Activated CD8-positive, alpha-beta memory T cell treated with anti-CD3 and anti-CD28 coated beads for 1 hour (primary cell): ENCODE measurements at places on chromosomes 6 and 20.

GRCh38 chr6:25874118-25874517 is at the start of gene SLC17A3:
TSS of gene SLC17A3 (minus strand) at chr6:25874243. CDS start at chr6:25868387, 5,856 bp downstream.
- no peak for DNase-seq

- DNase-seq: no peak
These were observed 325.3 kb downstream of the GJA1 start for GRCh38 chr6:121760745-121761144.

DNA sequence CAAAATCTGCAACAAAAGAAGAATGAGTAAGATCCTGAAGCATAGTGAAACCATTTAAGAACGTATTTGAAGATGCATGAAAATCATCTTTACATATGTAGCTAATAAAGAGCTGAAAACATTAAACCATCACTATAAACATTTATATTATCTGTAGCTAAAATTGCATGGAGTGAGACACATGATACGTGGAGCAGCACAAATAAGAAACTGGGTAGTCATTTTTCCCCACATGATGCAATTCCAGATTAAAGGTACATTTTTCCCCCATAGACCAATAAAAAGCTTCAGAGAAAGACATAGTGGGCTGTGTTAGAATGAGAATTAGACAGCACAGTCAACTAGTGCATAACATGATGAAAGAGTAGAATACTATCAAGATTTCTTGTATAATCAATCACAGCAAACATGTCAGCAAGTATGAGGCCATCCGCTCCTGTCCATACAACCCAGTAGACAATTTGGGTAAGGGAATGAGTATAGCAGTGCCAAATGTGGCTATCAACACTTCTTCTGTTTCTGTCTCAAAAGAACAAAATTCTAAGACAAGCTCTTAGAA is 67.0 kb downstream of the RSPO3 start:
- no peak for DNase-seq

DNA sequence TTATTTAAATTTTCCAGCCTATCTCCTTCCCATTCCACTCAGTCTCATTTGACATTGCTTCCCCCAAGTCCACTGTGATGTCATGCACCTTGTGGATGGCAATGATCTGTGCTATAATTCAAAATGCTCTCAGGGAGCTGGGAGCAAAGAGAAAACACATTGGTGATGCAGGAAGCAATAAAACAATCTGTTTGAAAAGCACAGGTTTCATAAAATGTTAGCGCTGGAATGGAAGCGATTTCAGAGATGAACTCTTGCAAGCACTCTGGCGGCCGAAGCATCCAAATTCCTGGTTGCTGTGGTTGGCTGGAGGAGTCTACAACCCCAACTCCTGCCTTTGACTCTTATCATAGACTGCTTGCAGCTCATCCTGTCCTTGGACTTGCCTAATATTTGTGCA is 167.0 kb downstream of the GMPR start:
- DNase-seq: no peak

- no peak for DNase-seq
These were observed 8.5 kb upstream of the RAET1E start for GRCh38 chr6:149906405-149906804.

GRCh38 chr6:28673787-28674671 is 148.3 kb downstream of the GPX5 start:
- no peak for DNase-seq

DNA sequence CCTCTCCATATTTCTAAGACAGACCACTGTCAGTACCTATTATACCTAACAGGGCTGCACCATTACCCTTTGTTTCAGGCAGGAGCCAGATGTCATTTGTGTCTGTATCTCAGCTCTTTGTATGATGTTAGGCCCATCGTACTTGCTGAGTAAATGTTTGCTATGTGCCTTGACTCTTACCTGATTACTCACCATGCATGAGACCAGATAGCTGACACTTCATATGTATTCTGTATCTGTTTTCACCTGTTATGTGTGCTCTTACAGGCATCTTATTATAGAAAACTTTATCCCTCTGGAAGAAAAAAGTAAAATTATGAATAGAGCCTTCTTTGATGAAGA is 31.7 kb upstream of the ASXL1 start:
- no peak for DNase-seq

GRCh38 chr6:68958327-68958726 is 323.2 kb downstream of the ADGRB3 start:
- DNase-seq: no peak

DNA sequence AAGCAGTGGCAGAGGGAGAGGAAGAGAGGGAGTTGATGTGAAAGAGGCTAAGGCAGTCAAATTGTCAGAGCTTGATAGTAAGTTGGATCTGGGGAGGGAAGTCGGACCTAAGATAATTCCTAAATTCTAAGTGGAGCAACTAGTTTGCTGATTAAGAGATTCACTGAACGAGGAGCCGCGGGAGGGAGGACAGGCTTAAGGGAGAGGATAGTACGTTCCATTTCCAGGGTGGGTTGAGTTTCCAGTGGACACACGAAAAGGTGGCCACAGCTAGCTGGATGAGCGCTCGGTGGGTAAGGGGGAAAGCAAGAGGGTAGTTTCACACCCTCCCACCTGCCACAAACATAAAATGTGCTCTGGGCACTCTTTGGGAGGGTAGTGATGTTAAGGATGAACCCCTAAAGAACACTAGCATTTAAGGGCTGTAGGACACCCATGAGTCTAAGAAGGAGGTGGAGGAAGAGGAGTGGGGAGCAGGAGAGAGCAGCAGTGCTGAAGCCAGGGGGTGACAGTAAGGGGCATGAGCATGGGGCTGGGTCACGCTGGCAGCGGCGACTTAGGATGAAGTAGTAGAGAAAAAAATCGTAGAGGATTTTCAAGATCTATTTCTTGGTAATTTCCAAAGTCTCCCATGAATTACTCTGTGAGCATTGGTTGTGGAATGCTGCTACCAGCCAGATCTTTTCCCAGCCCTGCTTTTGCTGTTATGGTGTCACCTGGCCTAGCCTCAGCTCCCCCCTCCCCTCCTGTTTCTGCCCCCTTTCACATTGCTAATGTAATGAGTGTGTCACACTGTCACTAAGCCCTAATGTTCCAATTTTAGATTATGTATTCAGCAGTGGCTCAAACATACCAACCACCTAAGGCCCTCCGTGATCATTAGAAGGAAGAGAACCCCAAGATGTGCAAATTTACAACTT is 21.4 kb downstream of the ACTR5 start:
- no peak for DNase-seq

DNA sequence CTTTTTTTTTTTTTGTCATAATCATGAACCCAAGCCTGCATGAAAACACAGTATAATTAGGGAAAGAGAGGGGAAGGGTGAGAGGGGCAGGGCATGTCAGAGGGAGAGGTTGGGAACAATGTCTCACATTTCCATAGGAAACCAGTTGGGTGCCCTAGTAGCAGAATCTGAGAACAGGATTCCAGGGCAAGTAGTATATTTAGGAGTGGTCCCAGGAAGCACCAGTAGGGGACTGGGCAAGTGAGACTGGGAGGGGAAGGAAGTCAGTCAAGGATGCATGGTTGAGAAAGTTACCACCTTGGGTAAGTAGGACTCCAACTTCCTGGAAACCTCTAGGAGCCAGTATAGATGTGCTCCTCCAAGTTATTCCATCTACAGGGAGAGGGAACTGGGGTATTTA is 88.6 kb upstream of the MAFB start:
- DNase-seq: no peak

DNA sequence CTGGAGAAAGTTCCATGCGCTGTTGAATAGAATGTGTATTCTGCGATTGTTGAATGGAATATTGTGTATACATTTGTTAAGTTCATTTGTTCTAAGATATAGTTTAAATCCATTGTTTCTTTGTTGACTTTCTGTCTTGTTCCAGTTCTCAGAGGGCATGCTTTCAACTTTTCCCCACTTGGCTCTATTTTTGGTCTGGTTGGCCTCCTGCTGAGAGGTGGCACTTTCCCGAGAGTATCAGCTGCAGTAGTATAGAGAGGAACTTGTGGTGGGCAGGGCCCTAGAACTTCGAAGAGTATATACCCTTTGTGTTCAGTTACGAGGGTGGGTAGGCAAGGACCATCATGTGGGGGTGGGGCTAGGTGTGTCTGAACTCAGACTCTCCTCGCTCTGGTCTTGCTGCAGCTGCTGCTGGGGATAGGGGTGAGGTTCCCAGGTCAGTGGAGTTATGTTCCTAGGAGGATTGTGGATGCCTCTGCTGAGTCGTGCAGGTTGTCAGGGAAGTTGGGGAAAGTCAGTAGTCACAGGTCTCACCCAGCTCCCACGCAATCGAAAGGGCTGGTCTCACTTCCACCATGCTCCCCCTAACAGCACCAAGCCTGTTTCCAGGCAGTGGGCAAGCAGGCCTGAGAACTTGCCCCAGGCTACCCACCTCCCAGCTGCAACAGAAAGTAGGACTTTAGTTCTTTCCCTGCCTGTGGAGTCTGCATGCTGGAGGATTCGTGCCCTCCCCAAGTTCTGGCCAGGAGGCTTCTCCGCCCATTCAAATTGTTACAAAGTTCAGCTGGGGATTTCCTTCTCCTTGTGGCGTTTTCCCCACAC is 118.9 kb upstream of the SSTR4 start:
- DNase-seq: no peak
